Fibroblast of skin of scalp (primary cell): ENCODE measurements at places on chromosomes 5 and 9.

DNA sequence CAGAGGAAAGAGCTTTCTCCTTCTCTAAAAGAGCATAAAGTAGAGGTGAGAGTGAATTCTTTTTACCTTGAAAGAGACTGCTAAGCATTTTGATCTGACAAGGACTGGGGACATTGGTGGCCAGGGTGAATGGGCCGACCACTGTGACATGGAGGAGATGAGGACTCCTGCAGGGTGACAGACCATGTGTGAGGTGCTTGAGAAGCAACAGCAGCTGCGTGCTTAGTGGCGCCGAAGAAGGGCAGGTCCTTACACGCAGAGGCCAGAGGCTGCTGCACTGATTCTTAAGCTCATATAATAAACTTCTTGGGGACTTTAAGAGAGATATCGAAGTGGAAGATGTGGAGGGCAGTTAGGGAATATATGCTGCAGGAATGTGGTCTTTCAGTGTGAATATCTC is 8.7 kb upstream of the JAKMIP2 start:
- DNase-seq: no peak

- no peak for DNase-seq
Measured at GRCh38 chr9:113901221-113901688, 25.1 kb downstream of the ZNF618 start.

DNA sequence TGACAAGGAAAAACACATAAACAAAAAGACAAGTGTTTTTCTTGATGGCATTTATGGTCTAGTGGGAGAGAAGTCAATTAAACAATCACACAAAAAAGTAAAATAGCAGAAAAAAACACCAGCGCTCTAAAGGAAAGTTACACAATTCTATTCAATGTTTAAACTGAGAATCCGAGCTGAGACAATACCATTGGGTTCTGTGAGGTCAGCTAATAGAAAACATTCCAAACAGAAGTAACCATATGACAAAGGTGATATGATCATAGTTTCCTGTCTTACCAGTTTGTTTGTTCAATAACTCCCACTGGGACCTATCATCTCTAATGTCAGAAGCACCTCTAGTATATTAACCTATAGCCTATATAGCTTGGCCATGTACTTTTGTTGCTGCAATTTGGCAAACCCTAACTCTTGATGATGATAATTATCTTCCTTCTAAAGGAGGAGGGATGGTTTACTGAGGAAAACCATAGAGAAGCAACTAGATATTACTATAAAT is 1030.0 kb downstream of the CDH12 start:
- DNase-seq: no peak

DNA sequence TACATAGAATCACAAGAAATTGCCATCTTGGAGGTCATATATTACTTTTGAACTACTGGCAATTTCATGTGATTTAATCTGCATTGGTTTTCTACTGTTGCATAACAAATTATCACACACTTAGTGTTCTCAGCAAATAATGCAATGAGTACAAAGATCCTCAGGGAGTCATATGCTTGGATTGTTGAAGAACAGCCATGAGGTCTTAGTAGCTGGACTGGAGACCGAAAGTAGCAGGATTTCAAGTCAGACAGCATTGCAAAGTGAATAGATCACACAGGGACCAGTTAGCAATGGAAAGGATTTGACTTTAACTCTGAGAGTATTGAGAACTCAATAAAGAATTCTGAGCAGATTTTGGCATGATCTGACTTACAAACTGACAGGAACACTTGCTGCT is 32.2 kb upstream of the FRMD3 start:
- DNase-seq: no peak

- no peak for DNase-seq
Measured at GRCh38 chr9:5628183-5628529, 751 bp upstream of the RIC1 start.

DNA sequence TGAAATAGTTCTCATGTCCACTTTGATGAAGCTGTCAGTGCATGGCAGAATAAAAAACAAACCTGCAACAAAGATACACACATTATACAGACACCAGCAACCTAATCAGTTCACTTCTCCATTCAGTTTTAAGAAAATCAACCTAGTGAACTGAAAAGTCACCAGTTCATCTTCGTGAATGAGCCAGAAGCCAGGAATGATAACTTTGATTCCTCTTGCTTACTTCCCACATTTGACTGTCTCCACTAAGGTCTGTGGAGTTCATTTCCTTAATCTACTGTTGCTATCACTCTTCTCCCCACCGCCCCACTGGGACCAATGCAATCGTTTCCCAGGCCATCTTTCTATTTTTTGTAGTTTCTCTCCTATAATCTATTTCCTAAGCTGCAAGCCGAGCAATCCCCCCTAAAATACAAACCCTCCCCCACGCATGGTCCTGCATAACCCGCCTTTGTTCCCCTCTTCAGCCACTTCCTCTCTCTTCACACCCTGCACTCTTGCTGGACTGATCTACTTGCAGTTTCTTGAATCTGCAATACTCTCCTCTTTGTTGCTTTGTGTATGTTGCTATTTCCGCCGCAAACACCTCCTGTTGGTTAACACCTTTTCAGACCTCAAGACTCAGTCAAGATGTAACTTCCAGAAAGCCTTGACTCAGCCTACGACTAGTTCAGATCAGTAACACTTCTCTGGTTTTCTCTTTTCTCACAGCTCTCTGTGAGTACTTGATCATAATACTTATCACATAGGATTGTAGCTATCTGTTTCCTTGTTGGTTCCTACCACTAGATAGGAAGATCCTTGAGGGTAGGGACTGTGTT is 16.6 kb downstream of the STOM start:
- no peak for DNase-seq

DNA sequence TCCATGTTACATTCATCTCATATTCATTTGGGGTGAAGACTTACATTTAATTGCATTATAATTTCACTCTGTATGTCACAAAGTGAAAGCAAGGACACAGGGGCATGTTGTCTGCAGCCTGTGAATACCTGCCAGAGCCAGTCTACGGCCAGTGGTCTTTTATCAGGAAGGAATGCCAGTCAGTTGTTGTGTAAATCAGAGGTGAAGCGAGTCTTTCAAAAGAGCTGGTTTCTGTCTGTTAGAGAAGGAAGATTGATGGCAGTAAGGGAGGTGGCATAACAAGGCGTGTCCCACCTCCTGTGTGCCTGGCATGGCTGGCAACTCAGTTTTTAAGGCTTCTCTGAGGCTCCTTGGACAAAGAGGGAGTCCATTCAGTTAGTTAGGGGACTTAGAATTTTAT is 18.1 kb upstream of the SYK start:
- DNase-seq: no peak

- DNase-seq: peak; percentile 81
Measured at GRCh38 chr5:89556215-89556913, 673.4 kb upstream of the MEF2C start.

DNA sequence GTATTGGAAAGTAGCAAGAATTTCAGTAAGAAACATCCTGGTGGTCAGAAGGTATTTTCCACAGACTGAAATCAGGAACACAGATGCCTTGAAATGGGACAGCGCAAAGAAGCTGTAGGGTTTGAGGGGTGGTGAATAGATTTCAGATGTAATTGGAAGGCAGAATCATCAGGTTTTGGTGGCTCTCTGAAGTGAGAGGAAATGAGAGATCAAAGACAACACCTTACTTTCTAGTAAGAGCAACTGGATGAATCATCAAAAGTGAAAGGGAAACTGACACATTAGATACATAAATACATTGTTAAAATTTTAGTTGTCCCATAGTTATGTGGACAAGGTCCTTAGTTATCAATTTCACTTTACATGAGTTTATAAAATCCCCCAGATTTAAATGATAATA is 188.2 kb upstream of the SLC27A6 start:
- no peak for DNase-seq

DNA sequence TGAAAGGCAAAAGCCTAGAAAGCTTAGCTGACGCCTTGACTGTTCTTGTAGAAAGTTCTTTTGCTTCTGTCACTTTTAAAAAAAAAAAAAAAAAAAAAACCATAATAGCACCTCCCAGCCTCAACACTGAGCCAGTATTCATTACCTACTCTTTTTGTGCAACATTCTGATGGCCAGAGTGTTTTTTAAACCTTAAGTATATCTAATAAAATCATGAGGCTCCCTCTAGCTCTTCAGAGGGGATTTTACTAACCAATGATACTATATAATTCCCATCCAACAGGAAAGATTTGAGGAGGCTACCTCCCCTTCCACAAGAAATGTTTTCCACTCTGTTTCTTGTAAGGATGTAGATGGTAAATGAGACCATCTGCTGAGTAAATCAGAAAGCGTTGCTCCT is 3.9 kb downstream of the BNC2 start:
- peak; percentile 20 for DNase-seq

DNA sequence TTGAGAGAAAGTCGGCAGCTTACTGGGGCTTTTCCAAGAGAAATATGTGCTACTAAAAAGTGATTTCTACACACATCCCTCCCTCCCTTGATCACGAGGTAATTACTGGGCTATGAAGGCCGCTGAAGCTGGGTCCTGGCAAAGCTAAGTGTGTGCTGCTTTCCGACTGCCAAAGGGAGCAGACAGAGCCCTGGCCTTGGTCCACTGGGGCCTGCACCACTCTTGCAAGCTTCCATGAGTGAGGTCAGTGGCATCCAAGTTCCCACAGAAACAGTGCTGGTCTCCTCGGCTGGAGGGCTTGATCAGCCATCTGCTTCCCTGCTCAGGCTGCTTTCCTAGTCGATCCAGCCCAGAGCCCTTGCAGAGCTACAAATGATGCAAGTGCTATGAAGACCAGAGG is 154.8 kb upstream of the LHFPL2 start:
- DNase-seq: peak; percentile 54

GRCh38 chr5:43567967-43568366 is 11.1 kb upstream of the PAIP1 start:
- no peak for DNase-seq

GRCh38 chr5:135019314-135019713 is 14.7 kb downstream of the PITX1 start:
- DNase-seq: no peak

GRCh38 chr9:18824095-18824666 is 208.8 kb downstream of the SAXO1 start:
- DNase-seq: peak; percentile 12

DNA sequence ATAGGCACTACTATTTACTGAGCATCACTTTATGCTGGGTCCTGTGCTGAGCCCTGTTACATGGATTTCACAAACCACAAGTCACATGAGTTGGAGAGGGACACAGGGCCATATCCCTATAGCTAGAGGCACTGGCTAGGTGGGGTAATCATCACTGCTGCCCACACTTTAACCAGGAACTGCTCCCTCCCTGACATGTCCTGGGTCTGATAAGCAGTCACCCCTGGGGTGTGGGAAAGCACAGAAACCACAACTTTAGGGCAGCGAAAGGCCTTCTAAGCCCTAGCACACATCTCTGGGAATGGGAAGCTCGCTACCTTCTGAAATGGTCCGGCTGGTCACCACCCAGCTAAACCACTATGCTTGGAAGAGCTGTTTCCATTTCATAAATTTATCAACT is 15.0 kb downstream of the TBC1D2 start:
- DNase-seq: no peak

DNA sequence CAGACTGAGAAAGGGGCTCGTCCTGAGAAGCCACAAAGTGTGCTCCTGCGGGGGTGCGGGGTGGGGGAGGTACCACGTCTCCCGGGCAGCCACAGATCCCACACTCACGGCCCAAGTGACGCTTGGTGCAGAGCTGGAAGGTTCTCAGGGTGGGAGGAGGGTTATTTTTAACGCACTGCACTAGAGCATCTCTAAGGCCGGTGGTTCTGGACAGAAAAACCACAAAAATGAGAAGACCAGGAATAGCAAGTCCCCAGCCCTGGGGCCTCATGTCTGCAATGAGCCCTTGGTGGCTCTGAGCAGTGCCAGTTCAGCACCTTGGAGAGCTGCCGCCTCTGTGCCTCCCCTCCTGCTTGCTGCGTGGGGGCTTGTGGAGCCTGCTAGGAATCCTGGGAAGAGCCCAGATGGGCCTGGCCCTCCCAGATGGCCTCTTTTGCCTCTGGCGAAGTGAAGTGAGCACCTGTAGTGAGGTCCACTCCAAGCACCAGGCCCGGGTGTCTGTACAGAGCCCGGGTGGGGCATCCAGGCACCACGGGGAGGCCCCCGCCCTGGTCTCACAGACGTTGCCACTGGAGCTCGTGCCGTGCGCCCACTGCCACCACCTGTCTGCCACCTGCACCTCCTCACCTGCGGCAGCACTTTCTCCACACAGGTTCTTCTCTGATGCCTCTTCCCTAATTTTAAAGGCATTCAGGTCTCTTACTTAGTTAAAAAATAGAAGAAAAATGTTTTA is 48.9 kb upstream of the CACNA1B start:
- peak; percentile 32 for DNase-seq

DNA sequence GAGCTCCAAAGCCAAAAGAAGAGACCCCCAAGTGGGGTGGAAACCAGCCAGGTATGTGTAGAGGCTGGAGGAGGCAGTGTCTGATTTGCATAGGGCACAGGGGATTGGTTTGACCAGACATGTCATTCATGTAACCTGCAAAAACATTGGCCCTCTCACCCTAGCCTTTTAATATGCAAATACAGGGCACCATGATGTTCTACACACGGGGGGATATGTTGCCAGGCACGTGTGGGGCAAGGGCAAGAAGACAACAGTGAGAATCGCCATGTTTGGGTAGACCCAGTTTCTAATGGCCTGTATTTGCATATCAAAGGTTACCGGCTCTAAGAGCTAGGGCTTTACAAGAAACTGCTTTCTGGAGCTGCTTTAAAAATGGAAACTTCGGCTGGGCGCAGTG is 208.9 kb downstream of the GOLPH3 start:
- no peak for DNase-seq

DNA sequence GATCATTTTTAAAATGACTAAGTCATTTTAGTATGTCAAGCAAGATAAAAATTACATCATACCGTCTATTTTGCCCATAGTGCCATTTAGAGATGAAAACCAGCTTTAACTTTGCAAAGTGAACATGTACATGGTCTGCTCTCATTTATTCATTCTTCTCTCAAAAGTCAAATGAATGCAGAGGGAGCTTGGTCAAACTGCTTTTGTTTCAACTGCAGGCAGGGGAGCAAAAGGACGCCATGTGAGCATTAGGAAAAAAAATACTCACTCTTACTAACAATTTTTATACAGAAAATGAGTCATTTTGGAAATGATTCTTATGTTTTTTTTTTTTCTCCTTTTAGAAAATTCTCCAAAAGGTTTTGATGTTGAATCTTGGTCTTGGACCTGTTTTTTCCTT is 15.7 kb downstream of the SCGB3A1 start:
- no peak for DNase-seq

- peak; percentile 34 for DNase-seq
Measured at GRCh38 chr5:164237486-164237885, 732.1 kb downstream of the MAT2B start.

DNA sequence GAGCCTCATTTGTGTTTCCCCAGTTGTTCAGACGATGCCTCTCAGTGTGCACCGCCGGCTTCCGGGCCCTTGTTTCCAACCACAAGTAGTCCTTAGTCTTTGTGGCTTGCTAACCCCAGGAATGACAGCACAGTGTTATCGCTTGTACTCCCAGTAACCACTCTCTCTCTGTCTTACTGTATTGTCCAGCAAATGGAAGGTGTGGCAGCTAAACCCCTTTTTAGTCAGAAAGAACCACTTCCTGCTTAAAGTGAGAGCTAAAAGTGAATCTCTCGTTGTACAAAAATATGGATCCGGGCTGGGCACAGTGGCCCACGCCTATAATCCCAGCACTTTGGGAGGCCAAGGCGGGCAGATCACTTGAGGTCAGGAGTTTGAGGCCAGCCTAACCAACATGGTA is 61.3 kb downstream of the ENC1 start:
- peak; percentile 19 for DNase-seq
